Karpas-422 (cell line): ENCODE measurements at places on chromosomes 16 and 17. TPM values are rescaled to one million over a fixed set of nuclear protein-coding genes. Genes with fewer than 3 reads are reported as not detected.

DNA sequence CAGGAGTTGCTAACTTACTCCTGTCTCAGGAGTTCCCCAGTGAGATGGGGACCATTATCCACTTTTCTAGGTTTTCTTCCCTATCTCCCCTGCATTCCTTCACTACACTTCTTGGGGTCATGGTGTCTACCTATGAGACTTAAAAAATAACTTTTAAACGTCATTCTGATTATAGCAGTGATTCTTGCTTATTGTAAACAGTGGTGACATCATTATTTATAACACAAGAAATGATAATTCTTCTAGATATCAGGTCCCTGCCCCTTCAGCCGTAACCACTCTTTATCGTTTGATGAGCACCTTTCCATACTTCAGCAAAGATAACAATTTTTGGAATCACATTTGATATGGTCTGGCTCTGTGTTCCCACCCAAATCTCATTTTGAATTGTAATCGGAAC is 27.2 kb upstream of the IRX3 start:
- no peak for DNase-seq

- DNase-seq: no peak
Measured at GRCh38 chr16:28503470-28504259, 3.0 kb downstream of the IL27 start.

KRT36 gene
- not detected in 2 replicates for total RNA-seq

NEUROD2 gene
- not detected in 2 replicates for total RNA-seq

DNA sequence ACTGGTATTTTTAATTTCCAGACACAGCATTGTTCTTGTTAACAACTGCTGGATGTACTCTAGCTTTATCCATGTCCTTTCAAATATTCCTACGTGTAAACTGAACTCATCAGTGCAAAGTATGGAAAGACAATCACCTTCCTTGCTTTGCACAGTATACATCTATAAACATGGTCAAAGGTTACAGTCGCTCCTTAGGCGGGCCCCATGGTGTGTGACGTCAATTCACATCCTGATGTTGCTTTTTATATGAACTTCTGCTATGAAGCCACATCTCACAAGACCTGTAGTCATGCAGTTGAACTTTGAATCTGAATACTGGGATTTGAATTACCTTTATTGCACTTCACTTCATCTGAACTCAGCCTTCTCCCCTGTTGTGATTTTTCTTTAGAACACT is 447.6 kb upstream of the PSMD7 start:
- no peak for DNase-seq

GRCh38 chr17:64024781-64025731 is 4.6 kb upstream of the ICAM2 start:
- no peak for DNase-seq

ZNF594 gene
- total RNA-seq: 14.5 and 23.0 TPM in 2 replicates

KRT13 gene
- not detected in 2 replicates for total RNA-seq

DNA sequence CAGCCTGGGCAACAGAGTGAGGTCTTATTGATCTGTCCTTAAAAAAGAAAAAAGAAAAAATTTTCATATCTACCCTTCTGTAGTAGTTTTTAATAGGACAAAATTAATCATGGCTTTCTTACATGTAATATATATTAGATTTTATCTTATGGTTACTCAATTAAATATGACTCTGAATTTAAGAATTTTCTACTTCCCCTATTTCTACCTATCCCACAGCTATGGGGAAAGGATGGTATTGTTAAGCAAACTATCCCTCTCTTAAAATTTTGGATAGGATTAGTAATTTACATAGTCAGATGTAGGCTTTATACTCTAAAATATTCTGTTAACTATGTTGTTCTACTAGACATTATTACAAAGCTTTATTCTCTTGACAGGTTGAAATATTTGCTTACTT is 62.5 kb downstream of the NQO1 start:
- DNase-seq: no peak

RDM1 gene
- total RNA-seq: 9.7 and 11.0 TPM in 2 replicates

GRCh38 chr16:27722892-27723450 is 173.0 kb downstream of the KATNIP start:
- no peak for DNase-seq

GRCh38 chr17:28864991-28865849 is 10.4 kb downstream of the ERAL1 start:
- no peak for DNase-seq

DNA sequence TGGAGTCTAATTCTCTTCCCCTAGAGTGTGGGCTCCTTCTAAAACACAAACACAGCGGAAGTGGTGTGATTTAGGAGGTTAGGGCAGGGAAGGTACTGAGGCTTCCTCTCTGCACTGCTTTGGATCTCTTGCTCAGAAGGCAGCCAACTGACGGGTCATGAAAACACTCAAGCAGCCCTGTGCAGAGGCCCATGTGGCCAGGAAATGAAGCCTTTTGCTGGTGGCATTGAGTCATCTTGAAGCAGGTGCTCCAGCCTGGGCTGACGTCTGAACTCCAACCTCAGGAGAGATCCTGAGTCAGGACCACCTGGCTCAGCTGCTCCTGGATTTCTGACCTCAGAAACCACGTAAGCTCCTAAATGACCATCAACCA is 72.9 kb downstream of the MRM1 start:
- no peak for DNase-seq

DNA sequence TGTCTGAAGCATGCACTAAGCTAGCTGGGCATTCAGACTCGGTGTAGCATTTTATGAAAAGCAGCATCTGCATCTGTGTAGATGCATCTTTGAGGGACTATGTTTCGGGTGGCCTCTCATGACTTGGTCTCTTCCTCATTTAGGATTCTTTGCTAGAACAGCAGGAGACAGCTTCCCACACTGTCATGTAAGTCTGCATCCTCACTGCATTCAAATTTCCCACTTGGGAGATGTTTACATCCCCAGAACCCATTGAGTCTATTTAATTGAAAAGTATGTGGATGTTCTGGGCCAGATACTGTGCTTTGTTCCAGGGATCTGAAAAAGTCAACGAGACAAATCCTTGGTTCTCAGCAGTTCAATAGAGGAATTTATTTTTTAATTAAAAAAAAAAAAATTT is 198.6 kb upstream of the EEF2KMT start:
- DNase-seq: no peak

KRT20 gene
- not detected in 2 replicates for total RNA-seq

C16orf89 gene
- not detected in 2 replicates for total RNA-seq

- no peak for DNase-seq
Measured at GRCh38 chr16:85321509-85322271, 209.4 kb upstream of the CIBAR2 start.

KRTAP9-4 gene
- not detected in 2 replicates for total RNA-seq

DNA sequence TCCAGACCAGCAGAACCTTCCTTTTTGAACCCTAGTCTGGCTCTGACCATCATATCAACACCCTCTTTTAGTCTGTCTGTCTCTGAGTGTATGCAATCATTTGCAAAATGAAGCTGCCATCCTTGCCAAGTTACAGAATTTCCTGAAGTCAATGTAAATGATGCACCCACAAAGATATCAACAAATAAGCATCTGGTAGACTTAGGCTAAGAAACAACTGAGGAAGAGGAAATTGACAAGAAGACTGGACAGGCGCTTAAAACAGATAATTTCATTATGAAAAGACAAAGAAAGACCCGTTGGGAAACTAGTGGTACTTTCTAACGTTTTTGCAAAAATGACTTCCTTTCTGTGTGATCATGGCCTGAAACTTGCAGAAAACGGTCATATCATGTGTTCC is 24.7 kb upstream of the CIITA start:
- DNase-seq: no peak

DNA sequence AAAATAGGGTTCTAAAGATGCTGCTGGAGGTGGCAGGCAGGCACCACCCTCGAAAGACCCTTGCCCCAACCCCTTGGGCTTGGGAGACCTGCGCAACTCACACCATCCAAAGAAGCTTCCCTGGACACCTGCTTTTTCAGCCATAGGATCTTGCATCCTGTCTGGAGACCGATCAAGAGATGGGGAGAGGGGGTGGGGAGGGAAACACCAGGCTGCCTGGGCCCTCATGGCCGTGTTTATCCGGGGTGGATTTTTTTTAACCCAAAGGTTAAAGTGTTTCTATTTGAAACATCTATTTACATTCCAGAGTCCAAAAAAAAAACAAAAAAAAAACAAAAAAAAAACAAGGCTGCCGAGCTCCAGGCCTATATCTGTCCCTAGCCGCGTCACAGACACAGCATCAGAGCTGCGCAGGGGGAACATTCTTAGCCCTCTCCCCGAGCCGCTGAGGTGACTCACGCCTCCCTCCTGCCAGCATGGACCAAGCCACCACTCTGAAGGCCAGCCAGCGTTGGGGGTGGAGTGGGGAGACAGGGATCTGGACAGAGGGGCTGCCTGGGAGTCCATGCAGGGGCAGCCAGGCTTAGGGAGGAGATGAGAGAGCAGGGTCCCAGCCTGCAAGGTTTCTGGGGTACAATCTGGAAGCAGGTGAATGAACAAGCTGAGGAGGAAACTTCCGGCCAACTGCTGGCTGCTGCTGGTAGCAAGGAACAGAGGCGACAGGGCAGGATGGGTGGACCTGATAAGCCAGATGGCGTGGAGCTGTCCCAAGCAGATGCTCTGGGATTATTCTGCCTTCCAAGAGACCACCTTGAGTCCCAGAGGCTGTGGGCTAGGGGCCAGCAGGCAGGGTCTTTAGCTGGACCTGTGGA is 14.8 kb downstream of the HDAC5 start:
- no peak for DNase-seq

TLCD2 gene
- total RNA-seq: not detected in 2 replicates

TCF25 gene
- total RNA-seq: 71.8 and 125 TPM in 2 replicates

DNA sequence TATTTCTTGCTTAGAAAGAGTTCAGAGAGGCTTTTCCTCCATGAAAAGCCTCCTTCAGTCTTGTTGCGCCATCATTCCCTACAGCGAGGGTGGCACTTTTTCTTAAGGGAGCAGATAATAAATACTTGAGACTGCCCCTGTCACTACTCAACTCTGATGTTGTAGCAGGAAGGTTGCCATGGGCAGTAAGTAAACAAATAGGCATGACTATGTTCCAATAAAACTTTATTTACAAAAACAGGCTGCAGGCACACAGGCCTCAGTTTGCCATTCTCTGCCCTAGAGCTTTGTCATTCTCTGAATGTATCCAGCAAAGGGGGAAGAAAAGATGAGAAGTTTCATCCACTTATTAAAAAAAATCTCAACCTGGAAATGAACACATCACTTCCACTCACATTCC is 60.4 kb downstream of the MYOCD start:
- no peak for DNase-seq

MYH11 gene
- total RNA-seq: not detected in 2 replicates
